Activated CD4-positive, alpha-beta T cell treated with anti-CD3 and anti-CD28 coated beads for 1 hour (primary cell): ENCODE measurements at places on chromosomes 4 and X.

DNA sequence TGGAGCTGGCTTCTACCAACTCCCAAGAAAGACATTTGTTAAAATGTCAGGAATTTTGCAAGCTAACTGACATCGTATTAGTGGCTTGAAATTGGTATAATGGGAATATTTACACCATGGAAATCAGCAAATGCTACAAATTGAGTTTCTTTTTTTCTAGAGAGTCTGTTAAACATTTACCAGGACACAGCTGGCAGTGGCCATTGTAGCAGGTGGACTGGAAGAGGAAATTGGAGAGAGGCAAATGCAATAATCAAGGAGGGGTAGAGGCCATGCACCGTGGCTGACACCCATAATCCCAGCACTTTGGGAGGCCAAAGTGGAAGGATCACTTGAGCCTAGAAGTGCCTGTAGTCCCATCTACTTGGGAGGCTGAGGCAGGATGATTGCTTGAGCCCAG, 32.9 kb upstream of the TSR2 start:
- no peak for DNase-seq

- no peak for DNase-seq
Observed at GRCh38 chr4:175657571-175657970, 154.5 kb downstream of the GPM6A start.

DNA sequence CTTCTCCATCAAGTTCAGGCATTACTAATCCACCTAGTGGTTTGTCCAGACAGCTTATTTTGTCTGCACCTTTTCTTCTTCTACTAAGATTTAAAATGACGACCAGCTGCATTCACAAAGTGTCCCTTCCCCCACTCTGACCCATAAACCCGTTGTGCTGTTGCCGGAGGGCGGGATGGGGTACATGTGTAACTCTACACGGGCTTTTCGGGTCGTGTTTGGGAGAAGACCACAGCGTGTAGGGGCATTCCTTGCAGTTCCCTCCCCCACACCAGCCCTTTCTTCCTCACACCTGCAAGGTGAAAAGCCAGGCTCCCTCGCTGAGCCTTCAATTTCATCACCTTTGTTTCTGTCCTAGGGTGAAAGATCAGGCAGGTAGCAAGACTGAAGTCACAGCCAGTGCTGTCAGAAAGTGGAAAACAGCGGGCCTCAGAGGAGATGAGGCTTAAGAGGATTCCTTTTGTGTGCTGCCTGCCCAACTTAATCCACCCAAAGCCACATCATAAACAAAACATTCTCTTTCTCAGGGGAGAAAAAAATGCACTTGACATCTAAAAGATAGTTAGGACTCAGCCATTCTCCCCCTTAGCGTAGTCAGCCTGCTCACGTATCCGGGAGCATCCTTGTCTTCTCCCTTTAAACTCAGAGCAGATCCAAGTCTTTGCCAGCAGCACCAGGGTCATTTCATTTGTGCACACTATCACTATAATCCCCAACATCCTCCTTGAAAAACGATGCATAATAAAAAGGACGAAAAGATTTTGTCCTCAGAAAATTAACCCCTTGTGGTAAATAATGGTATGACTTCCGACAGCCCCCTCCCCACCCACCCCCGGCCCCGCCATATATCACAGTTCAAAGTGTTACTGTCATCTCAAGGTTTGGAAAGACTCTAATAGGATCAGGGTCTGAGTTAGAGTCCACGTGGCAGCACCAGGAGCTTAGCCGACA, 599.0 kb downstream of the RAB28 start:
- DNase-seq: no peak

DNA sequence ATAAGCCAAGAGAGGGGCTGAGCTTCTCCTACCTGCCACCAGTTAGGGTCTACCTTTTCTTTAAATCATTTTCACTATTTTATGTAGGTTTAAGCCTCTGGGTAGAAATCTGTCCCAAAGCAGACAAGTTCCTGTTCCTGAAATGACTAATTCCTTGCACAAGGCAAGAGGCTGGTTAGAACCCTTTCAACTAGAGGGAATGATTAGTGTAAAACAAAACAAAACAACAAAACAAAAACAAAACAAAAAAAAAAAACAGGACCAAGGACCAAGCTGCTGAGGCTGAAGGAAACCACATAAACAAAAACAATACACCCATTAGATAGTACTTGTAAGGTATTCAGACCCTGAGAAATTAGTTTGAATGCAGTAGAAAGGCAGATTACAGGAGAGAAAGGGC, 62.7 kb downstream of the MAML3 start:
- DNase-seq: no peak

DNA sequence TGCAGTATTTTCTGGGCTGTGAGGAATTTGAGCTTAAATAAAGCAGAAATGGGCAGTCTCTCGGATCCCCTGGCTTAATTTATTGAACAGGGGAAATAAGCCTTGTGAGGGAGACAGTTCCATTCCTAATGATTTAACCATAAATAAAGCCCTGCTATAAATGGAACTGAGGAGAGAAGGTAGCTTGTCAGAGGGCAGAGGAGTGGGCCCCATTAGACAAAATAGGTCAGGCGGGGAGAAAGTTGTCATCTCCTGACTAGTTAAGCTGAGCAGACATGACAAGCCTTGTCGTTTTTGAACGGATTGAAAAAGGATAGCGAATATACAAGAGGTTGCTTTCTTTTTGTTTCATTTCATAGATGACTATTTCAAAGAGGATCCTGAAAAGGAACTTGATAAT, 39.3 kb downstream of the SMPX start:
- no peak for DNase-seq

DNA sequence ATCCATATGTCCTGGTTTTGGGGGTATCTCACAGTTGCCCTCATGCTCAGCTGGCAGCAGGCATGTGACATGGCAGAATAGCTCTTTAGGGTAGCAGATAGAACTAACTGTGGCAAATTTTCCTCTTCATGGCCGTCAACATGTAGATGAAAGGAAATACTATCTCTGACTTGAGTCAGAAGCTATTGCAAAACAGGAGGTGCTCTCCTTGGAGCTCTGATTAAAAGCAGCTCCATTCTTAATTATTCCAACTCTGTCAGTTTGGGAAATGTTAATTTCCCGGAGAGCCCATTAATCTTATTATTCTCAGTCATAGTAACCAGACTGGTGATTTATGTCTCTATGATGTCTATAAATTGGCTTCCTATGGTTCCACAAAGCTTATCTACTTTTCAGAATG, 18.2 kb downstream of the IL13RA1 start:
- no peak for DNase-seq

DNA sequence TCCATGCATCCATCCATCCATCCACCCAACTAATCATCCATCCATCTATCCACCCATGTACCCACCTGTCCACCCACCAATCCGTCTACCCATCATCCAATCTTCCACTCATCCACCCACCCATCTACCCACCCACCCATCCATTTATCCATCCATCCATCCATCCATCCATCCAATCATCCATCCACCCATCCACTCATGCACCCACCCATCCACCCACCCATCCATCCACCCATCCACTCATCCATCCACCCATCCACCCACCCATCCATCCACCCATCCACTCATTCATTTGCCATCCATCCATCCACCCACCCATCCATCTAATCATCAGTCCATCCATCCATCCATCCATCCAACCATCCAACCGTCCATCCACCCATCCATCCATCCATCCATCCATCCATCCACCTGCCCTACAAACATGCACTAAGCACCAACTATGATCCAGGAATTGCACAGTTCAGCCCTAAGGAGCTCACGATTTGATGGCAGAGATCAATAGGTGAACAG, 21.3 kb upstream of the MXD4 start:
- no peak for DNase-seq

DNA sequence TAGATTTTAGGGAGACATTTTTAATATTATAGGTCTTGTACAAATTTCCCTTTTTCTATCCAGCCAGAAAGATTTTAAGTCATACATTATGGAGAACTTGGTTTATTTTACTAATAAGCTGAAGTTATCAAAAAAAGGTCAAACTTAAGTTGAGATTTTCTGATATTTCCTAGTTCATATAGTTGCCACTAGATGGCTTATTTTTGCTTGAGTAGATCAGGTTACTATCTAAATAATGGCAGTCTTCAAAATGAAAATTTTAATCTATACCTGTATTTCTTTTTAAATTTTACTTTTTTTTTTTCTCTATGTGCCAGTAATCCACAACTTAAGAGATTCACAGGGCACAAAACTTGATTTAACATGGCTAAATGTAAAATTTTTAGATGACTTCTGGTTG, 52.3 kb downstream of the USP9X start:
- DNase-seq: no peak

DNA sequence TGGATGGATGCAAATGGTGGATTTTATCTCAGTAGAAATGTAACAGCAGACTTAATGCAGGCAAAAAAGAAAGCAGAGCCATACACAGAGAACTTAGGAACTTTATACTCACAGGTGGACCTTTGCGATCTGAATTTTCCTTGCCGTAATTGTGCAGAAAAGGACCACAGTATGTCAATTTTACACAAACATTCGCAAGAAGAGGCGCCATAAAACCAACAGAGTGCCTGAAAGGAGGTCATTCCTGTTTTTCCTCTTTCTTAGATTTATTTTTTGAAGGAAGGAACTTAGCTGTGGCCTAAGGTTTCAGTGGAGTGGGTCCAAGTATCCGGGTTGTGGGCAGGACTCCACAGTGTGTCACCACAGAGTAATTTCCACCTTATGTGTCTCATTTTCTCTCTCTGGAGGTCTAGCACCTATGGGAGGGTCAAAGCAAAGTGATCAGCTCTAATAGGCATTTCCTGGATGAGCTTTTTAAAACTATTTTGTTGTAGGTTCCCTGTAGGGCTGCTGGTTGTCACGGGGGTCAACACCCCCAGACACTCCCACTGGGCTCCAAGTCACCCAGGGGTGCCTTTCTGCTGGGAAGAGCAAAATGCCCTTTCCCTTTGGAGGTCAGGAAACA, 24.7 kb upstream of the PBDC1 start:
- DNase-seq: no peak

DNA sequence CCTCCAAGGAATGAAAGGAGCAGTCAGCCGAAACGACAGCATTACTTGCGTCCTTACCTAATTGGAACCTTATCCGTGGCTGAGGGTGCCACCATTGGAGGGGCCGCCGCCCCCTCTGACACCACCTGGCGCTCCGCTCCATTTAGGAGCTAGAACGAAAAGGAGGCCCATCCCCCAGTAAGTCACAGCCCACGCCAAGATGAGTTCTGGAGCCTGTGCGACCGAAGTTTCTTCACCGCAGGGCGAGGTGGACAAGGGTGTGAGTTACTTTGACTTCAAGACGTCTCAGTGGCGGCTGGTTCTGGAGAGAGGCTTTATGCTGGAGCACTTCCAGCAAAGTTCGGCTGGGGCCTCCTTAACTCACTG, 729 bp upstream of the IRF2 start:
- peak; percentile 43 for DNase-seq

GRCh38 chr4:129342819-129343408, 247.0 kb downstream of the C4orf33 start:
- DNase-seq: no peak

DNA sequence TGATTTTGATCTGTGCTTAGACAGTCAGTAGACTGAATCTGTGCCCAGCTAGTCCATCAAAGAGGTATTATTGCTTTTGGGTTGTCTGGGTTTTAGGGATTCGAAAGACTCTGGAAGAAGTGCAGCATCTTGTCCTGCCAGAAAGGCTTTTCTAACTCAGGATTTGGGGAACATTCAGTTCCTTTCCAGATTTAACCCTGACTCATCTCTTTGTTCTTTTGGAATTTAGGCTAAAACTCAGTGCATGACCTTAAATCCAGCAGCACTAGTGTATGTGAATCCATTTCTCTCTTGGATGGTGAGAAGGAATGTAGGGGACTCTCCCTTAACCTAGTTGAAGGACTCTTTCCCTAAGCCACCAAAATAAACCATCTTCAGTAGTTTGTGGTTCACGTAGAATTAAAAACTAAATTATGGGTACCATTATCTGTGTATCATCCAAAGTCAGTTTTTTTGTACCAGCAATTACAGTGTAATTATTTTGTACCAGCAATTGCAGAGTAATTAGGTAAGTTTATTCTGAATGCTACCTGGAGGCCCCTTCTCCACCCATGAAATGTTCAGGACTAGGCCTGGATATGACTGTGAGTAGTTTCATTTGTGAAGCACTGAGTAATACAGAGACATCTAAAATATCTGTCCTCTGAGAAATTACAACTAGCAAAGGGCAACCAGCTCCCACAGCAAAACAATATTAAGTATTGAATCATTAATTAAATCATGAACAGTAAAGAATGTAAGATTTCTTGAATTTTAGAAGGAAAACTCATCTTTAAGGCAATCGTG, 384.0 kb downstream of the TMA16 start:
- no peak for DNase-seq

- no peak for DNase-seq
Observed at GRCh38 chr4:68594678-68595077, 18.6 kb upstream of the UGT2B17 start.

DNA sequence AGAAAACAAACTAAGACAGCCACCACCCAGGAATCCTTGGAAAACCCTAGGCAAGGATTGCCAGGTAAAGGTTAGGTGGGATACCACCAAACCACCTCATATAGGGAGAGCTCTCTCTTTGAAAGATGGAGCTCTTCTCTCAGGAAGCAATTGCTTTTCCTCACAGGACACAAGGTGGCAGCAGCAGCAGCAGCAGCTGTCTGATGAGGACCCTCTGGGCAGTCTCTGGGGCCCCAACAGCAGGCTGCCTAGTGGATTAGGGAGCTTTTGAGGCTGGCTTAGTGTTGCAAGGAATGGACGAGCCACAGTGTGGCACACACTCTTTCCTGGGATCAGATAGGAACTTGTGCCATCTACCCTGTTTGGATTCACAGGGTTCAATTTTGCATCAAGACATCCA, 41.4 kb upstream of the CHRDL1 start:
- no peak for DNase-seq

DNA sequence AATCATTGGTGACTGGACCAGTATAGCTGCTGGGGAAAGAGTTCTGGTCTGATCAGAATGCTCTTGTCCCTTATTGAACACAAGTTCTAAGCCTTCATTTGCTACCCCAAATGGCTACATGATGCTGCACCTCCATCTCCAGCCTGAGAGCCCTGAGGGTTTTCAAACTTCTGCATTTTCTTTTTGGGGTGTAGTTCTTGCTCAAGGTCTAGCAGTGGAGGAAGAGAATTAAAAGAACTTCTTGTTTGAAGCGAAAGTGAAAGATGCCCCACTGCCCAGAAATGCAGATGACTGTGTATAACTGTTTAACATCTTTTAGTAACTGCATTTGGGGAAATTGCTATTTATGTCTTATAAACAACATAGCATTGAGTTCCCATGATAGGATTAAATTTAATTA, 38.5 kb downstream of the LAMTOR3 start:
- no peak for DNase-seq

DNA sequence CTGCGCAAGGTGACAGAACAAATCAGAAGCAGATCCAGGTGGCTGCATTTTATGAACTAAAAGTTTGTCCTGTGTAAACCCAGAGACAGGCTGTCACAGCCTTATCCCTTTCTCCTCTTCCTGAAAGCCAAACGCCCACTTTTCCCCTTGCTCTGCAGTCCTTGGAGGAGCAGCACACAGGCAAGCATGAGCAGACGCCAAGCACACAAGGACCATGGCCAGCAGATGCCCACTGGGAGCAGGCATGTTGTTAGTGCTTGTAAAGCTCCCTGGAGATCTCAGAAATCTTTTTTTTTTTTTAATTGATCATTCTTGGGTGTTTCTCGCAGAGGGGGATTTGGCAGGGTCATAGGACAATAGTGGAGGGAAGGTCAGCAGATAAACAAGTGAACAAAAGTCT, 11.5 kb upstream of the HOPX start:
- DNase-seq: no peak

GRCh38 chr4:174753021-174753420, 76.0 kb downstream of the GLRA3 start:
- no peak for DNase-seq

- DNase-seq: no peak
Observed at GRCh38 chr4:3257103-3257555, 8.2 kb downstream of the MSANTD1 start.

GRCh38 chr4:44806071-44806470, 79.7 kb upstream of the GNPDA2 start:
- DNase-seq: no peak
